ENCODE measurements at places on chromosomes 13 and 19.

DNA sequence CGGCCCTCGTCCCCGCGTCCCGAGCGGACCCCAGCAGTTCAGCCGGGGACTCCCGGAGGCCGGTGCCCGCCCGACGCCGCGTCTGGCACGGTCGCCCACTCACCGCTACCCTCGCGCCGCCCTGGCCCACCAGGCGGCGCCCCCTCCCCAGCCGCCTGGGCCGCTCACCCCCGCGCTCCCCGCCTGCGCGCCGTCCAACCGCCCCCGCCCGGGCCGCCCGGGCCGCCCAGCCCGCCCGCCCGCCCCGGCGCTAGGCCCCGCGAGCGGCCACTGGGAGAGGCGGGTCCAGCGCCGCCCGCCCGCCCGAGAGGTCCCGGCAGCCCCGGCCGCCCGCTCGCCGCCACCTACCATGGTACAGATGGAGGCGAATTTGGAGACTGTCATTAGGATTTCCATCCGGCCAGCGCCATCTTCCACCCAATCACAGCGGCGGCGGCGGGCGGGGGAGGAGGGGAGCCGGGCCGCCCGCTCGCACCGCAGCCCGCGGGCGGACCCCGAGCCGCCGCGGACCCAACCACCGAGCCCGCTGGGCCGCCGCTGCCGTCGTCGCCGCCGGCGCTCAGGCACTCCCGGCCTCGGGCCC is at the start of gene USP12:
Gene USP12 (minus strand): TSS at position 568 of the 583 bp plus-strand sequence. CDS start 172 bp downstream, at position 396.
- no peak for DNase-seq

- no peak for DNase-seq
These were observed 636.2 kb downstream of the SLITRK6 start for GRCh38 chr13:85163063-85163462.

DNA sequence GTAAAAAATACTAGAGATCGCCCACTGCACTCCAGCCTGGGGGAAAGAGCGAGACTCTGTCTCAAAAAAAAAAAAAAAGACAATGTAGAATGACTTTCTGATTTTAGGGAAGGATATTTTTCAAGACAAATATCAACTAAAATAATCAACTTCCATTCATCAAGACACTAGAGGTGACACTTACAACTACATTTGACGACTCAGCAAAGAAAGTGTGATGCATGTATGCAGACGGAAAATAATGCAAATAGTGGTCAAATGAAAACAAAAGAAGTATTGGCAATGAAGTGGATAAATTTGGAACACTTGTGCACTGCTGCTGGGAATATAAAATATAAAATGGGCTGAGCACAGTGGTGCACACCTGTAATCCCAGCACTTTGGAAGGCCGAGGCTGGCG is 12.2 kb downstream of the TMEM161A start:
- no peak for DNase-seq

DNA sequence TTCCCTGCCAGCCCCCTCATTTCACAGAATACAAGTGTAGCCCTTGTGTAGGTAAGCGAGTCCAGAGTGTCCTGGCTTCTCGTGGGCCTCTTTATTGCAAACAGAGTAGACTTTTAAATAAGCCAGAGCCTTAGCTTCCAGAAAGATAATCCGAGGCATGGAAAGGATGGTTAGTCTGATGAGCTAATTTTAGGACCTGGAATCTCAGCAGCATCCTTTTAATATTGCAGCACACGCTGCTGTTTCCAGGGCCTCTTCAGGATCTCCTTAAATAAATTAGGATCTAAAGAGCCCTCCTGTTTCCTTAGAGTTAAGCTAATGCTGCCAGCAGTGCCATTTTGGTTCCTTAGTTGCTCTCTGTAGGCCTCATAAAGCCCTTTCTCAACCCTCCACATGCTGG is 99.2 kb downstream of the RFC3 start:
- no peak for DNase-seq

- DNase-seq, result no peak
These were observed 13.6 kb upstream of the FCHO1 start for GRCh38 chr19:17737690-17738153.

DNA sequence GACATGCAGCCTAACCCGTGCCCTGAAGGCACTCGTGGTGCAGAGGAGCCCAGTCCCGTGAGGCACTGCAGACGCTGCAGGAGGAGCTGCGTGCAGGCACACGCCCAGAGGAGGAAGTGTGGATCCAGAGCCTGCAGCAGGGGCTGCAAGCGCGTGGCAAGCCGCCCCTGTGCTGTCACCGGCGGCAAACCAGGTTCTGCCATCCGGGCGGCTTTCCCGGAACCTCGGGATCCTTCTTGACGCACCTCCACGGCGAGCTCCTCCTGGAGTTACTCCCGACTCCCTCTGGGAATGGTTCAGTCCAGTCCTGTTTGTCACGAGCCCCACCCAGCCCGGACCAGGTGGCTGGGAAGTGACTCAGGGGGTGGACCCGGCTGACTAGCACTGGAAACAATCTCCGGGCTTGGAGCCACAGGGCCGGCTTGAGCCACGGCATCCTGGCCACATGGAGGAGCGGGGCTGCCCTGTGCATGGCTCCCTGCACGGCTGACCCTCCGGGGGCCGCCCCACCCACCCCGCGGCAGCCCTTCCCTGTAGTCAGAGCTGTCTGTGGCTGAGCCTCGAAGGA is 10.2 kb downstream of the DPP9 start:
- no peak for DNase-seq

DNA sequence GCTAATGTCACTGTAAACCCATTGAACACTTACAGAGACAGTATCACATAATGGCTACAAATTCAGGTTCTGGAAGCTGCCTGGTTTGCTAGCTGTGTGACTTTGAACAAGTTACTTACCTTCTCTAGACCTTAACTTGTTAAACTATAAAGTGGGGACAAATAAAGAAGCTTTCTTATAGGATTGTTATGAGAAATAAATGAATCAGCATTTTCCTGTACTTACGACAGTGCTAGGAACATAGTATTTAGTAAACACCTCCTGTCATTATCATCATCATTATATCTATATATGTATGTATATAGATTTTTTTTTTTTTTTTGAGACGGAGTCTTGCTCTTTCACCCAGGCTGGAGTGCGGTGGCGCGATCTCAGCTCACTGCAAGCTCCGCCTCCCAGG is 54.9 kb downstream of the CDK8 start:
- no peak for DNase-seq

GRCh38 chr19:7454998-7455397 is 33.8 kb downstream of the PEX11G start:
- DNase-seq, result no peak

GRCh38 chr13:59568306-59568705 is 595.4 kb downstream of the DIAPH3 start:
- DNase-seq, result no peak

GRCh38 chr19:5292822-5293611 is 47.6 kb downstream of the PTPRS start:
- DNase-seq, result peak; percentile 77

DNA sequence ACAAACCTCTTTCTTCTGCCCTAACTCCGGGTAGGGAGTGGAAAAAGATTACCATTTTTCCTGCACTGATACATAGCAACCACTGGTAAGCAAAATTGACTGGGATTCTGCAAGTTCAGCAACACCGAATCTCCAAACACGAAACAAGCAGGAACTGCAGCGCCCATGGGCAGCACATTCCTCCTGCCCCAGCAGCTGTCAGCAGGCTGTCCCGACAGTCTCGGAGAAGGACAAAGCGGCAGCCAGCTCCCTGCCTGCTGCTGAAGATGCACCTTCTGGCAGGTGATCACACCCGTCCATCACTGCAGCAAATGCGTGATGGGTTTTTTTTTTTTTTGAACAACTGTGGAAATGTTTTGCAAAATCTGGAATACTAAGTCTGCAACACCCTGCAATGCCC is 6.7 kb downstream of the TMTC4 start:
- no peak for DNase-seq

GRCh38 chr13:110283736-110284517 is 23.0 kb downstream of the COL4A1 start:
- DNase-seq, result no peak

GRCh38 chr13:43424412-43424811 is 362.4 kb downstream of the ENOX1 start:
- DNase-seq, result no peak

GRCh38 chr19:2013683-2013961 is 1.9 kb downstream of the BTBD2 start:
- DNase-seq, result no peak

DNA sequence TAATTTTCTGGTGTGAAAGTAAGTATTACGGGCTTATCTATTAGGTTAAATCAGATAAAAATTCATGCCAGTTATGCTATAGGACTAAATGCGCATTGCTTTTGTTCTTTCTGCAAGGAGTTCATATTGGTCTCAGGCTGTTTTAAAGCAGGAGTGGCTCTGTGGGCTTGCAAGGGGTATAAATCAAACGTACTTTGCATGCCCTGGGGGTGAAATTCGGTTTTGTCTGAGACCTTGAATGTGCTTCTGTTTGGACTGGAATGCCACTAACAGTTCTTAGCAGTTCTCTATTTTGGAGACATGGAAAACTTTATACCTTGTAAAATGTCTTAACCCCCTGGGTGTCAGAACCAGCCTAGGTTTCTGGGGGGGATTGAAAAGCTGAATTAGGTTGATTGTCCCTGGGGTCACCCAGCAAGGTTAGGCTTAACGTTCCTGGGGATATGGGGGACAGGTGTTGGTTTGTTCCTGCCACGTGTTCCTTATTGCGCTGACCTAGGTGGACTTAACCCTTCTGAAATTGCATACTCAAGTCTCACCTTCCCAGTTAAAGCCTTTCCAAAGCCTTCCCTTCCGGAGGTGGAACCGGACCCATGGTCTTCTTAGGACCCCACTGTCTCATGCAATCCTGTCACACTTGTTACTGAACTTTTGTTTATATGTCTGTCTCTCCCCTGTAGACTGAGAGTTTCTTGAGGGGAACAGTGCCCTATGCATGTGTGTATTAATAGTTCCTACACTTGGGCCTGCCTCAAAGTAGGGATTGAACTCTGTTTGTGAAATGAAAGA is 182.2 kb downstream of the LMO7 start:
- DNase-seq, result no peak

DNA sequence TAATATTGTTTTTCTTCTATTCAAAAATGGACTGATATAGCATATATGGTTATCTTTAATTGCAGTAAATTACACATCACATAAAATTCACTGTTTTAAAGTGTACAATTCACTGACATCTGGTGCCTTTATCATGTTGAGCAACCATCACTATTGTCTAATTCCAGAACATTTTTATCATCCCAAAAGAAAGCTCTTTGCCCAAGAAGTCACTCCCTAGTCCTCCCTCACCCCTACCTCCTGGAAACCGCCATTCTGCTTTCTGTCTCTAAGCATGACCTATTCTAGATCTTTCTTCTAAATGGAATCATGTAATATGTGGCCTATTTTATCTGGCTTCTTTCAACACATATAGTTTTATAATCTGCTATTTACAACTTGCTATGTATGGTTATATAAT is 525.6 kb downstream of the DCT start:
- DNase-seq, result no peak

DNA sequence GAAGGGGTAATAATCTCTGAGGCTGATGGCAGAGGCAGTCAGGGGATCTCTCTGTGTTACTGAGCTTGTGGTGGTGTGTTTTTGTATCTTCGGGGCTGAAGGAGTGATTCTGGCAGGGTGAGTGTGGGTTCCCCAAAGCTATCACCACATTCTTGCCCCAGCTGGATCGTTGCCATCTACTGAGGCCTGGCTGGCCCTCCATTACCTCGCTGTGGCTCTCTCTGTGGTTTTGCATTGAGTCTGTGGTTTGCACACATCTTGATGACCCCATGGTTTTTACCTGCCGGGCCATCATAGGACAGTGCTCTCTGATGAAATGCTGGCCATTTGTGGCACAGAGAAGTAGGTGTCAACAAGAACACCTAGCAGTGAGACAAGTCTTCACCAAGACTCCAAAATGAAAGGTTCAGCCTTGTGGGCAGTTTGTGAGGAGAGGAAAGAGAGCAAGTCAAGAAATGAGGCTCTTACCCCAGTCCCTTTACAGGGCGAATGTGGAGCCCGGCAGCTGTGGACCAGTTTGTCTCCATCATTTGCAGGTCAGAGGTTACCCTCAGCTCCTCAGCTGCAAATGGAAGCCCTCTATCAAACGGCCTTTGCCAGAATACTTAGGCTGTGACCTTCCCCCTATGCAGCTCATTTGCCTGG is 69.0 kb upstream of the NPAS1 start:
- no peak for DNase-seq

DNA sequence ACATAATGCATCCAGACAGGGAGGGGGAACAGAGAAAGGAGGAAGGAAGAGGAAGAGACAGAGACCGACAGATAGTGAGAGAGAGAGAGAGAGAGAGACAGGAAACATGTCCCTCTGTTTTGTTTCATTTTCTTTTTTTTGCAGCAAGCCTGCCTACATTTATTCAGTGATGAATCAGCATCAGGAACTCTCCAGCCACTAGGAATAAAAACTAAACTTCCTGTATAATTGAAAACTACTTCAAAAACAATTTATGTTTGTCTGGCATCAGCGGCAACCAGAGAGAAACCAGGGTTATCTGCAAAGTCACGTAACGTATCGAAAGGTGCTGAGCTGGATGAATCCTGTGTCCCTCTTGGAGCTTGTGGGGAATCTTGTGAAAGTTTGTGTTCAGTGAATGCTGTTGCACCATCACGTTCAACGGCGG is 148.6 kb upstream of the SOX21 start:
- DNase-seq, result no peak

DNA sequence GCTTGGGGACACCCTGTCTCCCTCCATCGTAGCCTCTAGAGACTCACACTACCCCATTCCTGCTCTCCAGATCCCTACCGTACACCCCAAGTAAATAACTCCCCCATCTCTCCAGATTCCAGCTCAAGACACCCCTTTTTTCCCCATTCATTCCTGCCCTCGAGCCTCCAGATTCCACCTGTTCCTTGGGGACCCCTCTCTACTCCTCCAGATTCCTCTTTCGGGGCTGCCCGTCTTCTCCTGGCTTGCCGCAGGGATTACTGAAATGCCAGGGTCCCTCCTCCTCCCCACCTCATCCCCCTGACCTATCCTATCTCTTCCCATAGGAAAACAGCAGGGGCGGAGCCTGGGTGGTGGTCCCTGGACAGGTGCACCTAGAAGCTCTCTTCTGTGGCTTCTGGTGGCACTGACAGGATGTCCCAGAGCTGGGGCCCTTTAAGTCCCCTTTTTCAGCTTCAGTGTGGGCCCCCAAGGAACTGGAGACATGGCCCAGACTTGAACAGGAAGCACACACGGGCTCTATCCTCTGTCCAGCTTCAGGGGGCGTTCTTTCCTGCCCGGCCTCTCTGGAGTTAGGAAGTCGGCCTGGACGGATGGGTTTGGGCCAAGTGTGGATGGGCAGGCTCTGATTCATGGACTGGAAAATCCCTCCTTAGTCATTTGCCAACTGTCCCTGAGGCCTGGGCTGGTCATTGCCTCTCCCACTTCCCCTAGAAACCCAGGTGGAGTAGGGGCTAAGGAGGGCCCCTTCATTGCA is 1.2 kb downstream of the ZSWIM4 start:
- no peak for DNase-seq

Data from chondrocyte (in vitro differentiated cells).